Stimulated activated CD4-positive, alpha-beta T cell treated with anti-CD3 and anti-CD28 coated beads, Interleukin-1b, Interleukin-23, amount 100 ng/mL, for 1 hour (primary cell): ENCODE measurements at places on chromosomes 2 and 18.

- DNase-seq: no peak
Observed at GRCh38 chr2:76563730-76564129, 853.0 kb upstream of the GCFC2 start.

DNA sequence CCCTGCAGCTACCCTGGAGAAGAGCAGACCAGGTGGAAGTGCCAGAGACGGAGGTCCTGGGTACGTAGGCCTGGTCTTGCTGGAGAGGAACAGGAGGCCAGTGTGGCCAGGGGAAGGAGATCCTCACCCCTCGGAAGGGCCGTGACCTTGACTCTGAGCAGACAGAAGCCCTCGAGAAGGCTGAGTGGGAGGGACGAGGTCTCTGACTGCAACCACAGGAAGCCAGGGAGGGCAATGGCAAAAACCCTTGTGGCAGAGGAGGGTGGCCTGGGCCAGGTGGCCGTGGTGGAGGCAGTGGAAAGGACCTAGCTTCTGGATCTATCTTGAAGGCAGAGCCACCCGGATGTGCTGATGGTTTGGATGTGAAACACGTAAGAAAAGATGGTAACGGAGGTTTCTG is 28.1 kb downstream of the THAP4 start:
- no peak for DNase-seq

GRCh38 chr2:46939626-46940359 is 24.2 kb upstream of the MCFD2 start:
- no peak for DNase-seq

DNA sequence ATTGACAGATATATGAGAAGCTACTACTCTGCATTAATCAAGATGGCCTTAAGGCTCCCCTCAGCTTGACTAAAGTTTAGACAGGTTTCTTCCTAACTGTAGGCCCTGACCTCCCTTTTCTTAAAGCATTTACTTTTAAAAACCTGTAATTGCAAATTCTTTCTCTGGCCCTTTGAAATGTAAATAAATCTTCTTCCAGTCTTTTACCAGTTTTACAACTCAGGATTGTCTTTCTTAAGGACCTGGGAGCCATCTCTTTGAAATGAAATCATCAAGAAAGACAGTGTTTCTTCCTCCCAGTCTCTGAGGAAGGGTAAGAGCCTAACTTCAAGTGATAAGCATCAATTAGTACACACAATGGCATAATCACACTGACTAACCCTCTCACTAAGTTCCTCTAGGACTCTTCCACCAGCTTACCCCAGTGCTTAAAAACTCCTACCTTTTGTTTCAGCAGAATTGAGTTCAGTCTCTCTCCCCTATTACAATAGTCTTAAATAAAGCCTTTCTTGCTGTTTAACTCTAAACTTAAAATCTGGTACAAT is 58.7 kb upstream of the CDH20 start:
- DNase-seq: no peak

- no peak for DNase-seq
Observed at GRCh38 chr2:71713581-71714580, 260.5 kb downstream of the DYSF start.

DNA sequence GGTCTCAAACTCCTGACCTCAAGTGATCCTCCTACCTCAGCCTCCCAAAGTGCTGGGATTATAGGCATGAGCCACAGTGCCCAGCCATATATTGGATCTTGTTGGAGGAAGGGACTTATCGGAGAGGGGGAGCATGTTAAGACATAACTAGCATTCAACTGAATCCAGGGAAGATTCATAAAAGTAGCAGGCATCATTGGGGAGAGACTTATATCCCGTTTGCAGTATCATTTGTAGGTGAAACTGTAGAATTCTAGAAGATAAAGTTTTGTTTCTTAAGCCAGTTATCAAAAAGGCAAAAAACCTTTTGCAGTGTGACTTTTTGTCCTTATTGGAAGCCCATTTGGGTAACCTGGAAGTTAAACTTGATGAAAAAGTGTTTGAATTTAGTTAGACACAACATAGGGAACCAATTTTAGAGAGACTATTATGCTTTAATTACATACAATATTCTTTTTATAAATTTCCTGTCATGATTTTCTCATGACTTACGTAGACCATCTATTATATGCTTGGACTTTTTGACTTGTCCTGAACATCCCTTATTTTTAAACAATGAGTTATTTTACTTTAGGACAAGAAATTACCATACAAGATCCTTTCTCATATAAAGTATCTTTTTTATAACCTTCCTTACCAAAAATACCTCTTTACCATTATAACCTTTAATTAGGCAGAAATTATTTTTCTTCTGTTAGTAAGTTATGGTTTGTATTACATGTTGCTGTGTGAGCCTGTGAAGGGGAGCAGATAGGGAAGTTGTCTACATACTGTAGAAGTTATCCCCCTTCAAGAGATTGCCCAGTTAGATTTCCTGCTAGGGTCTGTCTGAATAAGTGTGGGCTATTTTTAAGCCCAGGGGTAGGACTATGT is 20.3 kb downstream of the RAB3GAP1 start:
- DNase-seq: no peak

GRCh38 chr18:22710673-22711191 is 222.4 kb upstream of the RBBP8 start:
- DNase-seq: no peak

- DNase-seq: no peak
Observed at GRCh38 chr2:184312970-184313369, 285.4 kb upstream of the ZNF804A start.

DNA sequence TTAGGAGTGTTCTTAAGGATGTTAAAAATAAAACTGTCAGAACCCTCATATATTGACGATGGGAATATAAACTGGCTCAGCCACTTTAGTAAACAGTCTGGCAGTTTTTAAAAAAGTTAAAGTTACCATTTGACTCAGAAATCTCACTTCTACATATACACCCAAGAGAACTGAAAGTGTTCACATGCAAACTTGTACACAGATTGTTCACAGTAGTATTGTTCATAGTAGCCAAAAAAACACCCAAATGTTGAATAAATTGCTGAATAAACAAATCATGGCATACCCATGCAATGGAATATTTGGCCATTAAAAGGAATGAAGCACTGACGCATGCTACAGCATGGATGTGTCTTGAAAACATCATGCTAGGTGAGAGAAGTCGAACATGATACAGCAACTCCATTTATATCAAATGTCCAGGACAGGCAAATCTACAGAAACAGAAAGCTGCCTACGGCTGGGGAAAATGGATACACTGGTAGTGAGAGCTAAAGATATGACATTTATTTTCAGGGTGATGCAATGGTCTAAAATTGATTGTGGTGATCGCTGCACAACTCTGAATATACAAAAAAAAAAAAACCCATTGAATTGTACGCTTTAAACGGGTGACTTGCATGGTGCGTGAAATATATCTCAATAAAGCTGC is 10.1 kb downstream of the RPL31 start:
- no peak for DNase-seq

DNA sequence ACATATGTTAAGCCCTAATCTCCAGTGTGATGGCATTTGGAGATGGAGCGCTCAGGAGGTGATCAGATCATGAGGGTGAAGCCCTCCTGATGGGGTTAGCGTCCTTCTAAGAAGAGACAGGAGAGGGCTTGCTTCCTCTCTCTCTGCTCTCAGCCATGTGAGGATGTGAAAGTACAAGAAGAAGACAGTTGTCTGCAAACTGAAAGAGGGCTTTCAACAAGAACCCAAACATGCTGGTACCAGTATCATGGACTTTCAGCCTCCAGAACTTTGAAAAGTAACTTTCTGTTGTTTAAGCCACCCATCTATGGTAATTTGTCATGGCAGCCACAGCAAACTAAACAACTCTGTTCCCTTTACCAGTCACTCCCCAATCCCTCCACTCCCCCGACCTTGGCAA is 47.4 kb downstream of the CACNB4 start:
- no peak for DNase-seq

DNA sequence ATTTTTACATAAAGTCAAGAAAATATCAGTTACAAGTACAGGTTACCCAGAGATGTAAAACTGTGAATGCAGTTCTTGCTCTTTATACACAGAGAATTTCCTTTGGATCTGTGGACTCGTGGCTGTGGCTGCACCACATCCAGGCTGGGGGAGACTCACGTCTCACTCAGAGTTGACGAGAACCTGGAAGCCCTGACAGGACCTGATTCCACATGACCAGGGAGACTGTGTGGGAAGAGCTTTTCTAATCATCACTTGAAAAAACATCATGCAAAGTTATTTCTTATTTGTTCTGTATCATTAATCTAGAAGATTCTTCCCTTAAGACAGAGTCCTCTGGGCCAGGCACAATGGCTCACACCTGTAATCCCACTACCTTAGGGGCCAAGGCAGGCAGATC is 1159.0 kb downstream of the RPIA start:
- DNase-seq: no peak

DNA sequence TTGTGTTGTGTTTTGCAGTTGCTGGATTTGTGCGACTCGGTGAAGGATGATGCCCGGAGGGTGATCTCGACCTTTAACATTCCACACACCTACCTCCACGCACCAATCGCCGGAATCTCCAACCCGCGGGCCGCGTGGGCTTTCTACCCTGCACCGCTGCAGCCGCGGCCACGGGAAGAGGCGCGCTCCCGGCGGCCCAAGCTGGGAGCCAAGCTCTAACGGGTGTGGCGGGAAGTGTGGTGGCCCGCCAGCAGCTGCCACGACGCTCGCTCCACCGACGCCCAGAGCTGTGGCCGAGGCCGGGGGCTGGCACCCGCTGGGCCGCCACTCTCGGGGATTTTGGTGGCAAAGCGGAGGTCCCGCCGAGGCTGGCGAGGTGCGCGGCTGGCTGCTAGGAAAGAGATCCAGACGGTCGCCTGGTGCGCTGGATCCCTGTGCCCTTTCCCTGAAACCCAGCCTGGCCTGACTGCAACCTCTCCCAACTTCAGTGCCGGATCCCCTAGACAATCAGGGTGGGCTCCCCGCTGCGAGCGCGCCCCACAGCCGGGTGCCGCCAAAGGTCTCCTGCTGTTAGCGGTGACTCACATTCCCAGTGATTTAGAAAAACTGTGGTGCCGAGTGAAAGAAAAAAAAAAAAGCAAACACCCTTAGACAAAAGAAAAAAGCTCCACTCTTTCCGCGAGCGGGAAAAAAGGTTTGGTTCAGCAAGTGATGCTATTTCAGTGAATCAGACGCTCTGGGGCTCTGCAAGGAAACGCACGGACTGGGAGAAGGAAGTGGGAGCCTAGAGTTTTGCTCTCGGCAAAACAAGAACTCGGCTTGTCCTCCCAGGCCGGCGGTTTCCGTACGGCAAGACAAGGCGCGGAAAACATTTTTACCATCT is 2.9 kb upstream of the BCL2L11 start:
- DNase-seq: no peak

DNA sequence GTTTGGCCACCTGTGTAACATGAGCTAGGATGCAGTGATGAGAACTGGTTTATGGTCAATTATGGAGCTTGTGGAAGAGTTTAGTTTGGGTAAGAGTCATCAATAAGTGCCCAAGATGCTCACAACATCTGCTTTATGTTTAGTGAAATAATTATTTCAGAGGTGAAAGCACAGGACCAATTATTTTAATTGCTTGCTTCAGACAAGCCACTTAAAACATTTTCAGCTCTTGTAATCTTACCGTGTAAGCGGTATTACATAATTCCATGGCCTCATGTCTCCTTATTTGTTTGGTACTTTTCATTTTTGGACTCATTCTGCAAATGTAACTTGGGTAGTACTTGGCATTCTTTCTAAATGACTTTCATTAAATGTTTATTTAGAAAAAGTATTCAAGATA is 5.4 kb downstream of the B3GNT2 start:
- DNase-seq: no peak

- no peak for DNase-seq
Observed at GRCh38 chr2:5203134-5203755, 488.9 kb upstream of the SOX11 start.

DNA sequence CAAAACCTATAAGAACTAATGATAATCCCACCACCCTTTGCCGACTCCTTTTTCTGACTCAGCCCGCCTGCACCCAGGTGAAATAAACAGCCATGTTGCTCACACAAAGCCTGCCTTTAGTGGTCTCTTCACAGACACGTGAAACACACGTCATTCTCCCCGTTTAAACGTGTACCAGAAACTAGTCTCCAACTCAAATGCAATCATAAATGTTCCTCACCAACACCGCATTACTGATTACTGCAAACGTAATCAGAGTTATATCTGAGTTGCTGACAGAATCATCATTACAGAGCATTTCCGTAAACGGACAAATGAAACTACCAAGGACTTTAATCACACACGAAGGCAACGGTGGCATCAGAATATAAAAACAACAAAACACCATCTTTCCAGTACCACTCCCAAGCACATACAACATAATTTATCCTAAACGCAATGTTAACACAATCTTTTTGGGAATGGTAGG is 1.9 kb downstream of the CLK1 start:
- no peak for DNase-seq

DNA sequence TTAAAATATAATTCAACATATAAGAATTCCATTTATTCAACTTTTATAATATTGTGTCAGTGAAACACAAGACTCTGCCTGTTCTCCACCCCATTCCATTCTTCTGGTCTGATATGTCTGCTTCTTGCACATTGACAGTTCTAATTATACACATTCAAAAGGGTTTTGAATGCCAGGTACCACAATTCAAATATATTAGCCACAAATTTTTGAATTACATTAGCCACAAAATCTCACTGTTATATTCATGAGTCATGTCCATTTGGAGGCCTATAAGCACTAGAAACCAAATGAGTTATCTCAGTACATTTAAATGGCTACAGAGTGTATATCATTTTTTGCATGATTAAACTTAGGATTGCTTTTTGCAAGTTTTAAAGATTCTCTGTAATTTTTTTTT is 72.1 kb downstream of the CCDC150 start:
- no peak for DNase-seq

GRCh38 chr2:181252262-181253148 is 204.7 kb upstream of the ITGA4 start:
- DNase-seq: no peak

DNA sequence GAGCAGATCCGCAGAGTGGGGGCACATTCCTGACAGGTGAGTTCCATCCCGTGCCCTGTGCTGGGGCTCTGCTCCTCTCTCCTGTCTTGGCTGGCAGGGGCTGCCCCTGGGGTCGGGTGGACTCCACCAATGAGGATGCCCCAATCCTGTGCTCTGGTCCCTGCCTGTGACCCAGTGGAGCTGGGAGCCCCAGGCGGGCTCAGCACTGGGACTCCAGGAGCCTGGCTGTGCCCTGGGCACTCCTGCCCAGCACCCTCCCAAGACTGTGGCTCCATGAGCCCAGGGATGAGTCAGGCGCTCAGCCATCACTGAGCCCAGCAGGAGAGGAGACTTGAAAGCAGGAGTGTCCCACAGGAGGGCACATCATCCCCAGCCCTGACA is 53.9 kb downstream of the MBP start:
- DNase-seq: no peak

DNA sequence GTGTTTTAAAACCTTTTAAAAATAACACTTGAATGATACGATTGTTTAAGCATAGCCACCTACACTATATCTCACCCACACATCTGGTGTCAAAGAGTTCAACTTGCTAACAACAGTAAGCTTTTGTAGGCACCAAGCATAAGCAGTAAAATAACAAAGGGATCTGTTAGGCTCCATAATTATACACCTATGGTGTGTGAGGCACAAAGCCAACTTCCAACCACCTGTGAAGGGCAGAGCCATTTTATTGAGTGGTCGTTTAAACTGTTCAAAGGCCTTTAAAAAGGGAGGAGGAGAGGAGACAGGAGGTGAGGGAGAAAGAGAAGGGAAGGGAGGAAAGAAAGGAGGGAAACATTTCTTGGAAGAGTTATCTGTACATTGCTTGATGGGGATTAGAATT is 27.9 kb downstream of the NEMP2 start:
- DNase-seq: no peak
